ENCODE measurements at places on chromosomes 1 and 21.

DNA sequence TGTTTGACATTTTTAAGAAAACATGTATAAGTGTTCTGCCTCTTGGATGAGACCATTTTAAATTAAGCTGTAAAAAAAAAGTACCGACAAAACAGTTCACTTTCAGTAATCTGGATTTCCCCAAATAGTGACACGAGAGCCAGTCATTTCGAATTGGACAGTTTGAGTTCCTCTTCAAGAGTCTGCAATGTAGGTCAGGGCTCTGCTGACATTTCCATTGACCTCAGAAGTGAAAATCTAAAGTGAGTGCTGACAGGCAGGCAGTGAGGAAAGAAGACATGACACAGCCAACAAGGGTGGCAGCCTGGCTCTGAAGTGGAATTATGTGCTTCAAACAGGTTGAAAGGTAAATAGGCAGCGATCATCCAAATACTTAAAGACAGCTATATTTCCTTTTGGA, at the start of gene IL23R:
TSS of gene IL23R (plus strand) at position 259 of the 400 bp plus-strand sequence. CDS start 1,667 bp downstream, outside the sequence.
- DNase-seq = no peak

DNA sequence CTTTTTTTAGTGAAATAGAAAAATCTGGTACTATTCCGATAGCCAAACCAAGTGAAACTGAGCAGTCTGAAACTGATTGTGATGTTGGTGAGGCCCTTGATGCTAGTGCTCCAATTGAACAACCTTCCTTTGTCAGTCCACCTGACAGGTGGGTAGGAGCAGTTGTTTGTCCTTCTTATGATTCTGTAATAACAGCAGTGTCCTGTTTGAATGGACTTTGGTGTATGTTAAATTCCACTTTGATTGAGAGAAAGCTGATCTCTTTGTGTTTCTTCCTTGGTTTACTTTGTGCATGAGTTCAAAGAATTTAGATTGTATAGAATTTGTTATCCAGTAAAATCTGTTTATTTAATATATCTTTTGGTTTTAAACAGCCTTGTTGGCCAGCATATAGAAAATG, 24.3 kb downstream of the SUCO start:
- DNase-seq = no peak

DNA sequence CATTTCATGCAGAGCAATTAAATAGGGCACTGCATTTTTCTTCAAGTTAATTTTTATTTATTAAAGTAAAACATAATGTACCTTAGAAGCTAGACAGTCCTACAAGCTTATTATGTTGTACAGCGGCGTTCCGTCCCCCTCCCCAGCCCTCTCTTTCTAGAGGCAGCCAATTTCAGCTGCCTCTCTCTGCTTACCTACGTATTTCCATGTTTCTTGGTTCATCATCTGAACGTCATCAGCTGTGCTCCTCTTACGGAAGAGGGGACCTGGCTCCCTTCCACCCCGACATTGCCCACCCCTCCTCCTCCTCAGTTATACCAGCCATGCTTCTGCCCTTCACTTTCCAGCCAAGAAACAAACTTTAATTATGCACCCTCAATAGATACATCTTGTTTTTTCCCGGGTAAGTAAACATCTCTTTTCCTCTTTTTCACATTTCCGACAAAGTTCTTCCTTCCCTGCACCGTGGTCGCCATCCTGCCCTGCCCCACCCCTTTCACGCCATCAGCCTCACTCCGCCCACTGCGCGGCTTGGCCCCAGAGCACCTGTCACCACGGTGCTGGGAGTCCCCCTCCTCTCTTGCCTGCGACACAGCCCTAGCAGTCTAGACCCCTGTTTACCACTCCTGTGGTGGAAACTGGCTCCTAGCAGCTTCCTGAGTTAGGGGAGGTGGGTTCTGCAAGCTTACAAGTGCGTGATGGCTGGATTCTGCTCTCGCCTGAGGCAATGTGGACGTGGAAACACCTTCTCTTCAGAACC, 57.9 kb downstream of the SLC37A1 start:
- no peak for DNase-seq

DNA sequence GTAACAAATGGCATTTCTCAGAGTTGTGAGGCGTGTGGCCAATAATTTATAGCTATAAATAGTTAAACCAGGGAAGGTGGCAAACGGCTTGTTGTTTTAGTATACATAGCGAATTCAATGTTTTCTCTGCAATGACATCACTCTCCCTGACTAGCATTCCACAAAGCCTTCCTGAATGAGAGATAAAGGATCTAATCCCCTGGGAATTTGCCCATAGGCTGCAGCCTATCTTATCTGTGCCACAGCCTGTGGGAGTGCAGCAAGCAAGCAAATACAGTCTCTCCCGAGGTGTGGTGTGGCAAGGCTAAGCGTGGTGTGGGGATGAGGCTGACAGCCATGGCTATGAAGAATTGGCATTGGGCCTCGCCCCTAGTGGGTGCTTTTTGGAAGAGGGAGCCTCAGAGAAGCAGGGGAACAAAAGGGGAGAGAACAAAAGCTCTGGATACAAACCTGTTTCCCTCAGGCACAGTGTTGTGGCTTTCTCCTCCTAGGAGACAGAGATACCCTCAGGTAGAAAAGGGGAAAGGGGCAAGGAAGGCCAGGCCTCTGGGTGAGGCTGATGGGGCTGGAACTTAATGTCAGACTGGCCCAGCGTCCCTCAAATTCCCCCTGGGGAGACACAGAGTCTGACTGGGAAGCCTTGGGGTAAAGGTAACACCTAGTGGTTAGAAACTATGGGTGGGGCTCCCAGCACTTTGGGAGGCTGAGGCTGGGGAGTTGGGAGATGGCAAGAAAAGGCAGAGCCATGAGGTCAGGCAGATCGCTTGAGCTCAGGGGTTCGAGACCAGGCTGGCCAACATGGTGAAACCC, 8.9 kb downstream of the TAGLN2 start:
- DNase-seq = no peak

DNA sequence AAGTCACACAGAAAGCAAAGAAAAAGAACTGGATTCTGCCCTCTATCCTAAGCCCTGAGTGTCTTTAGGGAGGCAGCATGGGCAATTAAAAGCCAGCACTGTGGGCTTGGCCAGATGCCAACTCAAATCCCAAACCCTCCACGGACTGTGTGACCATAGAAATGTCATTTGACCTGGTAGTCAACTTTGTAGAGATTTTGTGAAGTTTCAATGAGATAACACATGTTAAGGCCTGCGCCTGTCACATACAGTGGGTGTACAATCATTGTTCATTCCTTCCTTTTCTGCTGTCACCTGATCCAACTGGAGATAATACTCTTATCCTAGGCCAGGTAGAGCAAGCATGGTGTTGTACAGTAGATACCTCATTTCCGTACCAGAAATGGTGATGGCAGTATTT, 54.2 kb downstream of the TMEM53 start:
- DNase-seq = no peak

DNA sequence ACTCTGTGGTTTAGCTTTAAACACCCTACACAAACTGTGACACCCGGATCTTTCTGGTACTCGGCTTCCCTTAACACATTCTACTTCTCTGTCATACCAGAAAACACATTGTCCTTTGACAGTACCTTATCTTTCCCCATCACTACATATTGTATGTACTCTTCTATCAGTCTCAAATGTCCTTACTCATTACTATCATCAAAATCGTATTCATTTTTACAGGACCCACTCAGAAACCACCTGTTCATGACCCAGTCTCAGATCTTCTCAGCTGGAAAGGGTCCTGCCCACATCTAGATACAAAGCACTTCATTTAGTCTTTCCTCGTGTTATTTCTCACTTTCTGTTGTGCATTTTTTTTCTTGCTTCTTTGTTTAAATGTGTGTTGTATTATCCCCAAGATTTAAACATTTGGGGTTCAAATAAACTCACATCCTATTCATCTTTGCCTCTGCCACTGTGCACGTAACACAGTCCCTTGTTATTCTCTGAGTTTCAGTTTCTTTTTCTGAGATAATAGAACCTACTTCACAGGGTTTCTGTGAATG, 27.7 kb downstream of the CD34 start:
- no peak for DNase-seq

- DNase-seq = no peak
Observed at GRCh38 chr1:244365809-244366208, 85.9 kb downstream of the ADSS2 start.

DNA sequence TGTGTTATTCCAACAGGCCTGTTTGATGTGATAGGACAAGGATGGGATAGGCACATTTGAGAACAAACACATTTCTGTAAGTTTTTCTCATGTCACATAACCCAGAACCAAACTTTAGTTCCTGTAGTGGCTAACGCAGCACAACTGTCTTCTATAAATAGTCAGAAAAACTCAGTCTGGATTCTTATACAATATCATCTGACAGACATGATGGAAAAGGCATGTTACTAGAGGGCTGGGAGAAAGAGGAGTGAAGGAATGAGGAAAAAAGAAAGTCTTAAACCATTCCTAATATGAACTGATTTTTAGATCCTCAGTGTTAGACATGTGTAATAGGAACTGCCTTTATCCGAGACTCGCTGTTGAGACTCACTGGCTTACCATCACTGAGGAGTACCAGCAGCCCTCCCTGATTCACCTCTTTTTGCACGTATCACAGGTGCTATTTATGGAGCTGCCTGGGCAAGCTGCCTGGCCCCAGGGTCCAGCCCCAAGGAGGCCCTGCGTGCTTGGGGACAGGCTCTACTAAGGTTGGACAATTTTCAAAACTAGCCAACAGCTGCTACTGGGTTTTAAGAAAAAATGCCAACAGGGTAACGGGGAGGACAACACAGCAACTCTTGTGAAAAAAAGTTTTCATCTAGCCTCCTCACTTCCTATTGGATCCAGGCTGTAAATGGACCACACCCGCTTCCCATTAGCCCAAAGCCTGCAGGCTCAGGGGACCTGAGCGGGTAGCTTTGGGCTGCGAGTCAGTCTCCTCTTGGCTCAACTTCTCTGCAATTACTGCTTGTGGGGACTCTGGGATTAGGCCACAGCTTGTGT, 30.7 kb upstream of the SERBP1 start:
- no peak for DNase-seq

DNA sequence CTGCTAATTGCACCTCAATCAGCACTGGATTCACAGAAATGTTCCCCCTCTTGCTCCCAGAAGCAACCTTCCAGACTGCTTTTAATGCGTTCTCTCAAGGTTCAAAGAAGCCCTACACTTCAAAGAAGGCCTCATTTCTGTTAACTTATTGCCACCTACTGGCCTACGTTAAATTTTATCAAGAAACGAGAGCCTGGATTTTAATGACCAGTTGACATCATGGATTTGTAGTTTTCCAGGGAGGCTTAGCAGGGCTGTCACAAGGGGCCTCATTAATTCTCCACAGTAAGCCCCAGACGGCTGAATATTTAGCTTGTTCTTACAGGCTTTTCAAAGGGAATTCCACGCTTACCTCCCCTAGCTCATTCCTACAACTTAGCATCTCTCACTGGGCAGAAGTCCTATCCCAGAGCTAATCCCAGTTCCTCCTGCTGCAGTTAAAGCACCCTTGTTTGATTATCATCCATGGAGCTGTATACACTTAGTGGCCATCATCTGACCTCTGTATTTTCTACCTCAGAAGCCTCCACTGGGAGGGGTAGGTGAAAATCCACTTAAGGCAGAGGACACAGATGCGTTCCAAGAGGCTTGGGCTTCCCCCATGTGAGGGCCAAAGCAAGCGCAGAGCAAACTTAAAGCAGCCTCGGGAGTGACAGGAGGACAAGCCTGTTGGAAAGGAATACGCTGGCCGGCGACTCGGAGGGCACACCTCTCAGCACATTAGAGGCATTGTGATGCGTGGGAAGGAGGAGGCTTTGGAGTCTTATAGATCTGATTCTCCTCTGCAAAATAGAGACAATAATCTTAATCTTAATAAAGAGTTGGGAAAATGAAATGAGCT, 32.2 kb upstream of the CYP4X1 start:
- DNase-seq = peak; percentile 18

- DNase-seq = peak; percentile 9
Observed at GRCh38 chr1:17606826-17607440, 67.4 kb downstream of the ARHGEF10L start.

- no peak for DNase-seq
Observed at GRCh38 chr1:45530632-45531135, 9.0 kb upstream of the PRDX1 start.

GRCh38 chr1:187692799-187693198, 864.0 kb downstream of the PLA2G4A start:
- DNase-seq = no peak

GRCh38 chr1:88698140-88698539, 14.1 kb downstream of the PKN2 start:
- DNase-seq = no peak

DNA sequence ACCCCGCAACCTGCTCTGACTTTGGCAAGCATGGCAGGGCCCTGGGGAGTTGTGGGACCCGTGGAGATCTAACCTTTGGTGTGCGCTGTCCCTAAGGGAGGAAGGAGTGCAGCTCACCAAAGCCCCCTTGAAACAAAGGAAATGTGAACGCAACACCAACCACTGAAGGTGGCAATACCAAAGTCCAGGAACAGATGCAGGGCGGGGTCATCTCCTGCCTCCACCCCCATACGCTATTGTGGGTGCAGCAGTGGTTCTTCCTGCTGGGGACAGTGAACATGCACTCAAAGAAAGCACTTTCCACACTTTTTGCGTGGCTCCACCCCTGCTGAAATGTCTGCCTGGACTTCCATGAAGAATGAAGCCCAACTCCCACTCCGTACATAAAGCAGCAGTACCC, 93.0 kb downstream of the UBE2U start:
- no peak for DNase-seq

- DNase-seq = no peak
Observed at GRCh38 chr1:232334811-232335210, 295.1 kb downstream of the SIPA1L2 start.

DNA sequence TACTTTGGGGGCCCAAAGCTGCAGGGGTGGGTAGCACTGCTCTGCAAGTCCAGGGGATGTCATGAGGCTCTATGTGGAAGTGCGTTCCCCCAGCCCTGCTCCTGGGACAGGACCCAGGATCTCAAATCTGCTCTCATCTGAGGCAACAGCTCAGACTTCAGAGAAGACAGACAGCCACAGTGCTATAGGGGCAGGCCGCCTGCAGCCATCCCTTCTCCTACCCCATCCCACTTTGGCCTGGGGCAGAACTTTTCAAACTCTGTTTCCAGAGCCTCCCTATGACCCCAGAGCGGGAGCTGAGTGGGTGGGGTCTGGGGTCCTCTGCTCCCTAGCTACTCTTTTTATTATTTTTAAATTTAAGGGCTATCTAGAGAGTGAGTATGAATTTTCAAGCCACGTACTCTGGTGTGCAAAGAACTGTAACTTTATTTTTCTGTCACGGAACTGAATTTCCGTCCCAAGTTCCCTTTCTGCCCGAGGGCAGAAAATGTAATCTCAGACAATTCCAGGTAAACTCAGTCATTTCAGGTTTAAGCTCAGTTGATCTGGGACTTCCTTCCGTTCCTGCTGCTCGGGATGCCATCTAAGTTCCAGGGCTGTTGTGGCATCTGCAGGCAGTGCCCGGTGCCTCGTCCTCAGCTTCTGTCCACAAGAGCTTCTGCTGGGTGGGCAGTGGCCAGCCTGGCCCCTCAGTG, 98.3 kb downstream of the ACTL8 start:
- no peak for DNase-seq

- DNase-seq = peak; percentile 56
Observed at GRCh38 chr1:51421964-51422363, 91.6 kb upstream of the TTC39A start.

GRCh38 chr1:6359216-6360116, 34.1 kb downstream of the ACOT7 start:
- peak; percentile 25 for DNase-seq

All from Kasumi-1 (cell line).